Suppressor macrophage treated with lipopolysaccharide for 4 hours (primary cell): ENCODE measurements at places on chromosomes 12 and 14.

- no peak for DNase-seq
Observed at GRCh38 chr12:128083132-128083729, 183.7 kb upstream of the TMEM132C start.

DNA sequence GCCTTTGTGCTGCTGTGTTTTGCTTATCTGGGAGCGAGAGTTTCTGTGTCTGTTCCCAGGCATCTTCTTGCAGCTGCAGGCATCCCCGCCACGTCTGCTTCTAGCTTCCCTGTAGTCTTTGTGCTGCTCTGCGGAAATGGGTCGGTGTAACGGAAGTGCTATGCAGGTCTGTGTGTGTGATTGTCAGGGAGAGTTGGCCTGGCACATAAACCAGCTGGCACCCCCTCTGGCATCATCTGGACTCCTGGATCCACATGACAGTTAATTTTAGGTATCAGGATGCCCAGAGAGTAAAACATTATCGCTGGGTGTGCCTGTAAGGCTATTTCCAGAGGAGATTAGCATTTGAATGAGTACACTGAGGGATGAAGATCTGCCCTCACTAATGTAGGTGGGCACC, 9.4 kb upstream of the OASL start:
- DNase-seq: no peak

- no peak for DNase-seq
Observed at GRCh38 chr14:74981833-74982232, 20.9 kb upstream of the EIF2B2 start.

DNA sequence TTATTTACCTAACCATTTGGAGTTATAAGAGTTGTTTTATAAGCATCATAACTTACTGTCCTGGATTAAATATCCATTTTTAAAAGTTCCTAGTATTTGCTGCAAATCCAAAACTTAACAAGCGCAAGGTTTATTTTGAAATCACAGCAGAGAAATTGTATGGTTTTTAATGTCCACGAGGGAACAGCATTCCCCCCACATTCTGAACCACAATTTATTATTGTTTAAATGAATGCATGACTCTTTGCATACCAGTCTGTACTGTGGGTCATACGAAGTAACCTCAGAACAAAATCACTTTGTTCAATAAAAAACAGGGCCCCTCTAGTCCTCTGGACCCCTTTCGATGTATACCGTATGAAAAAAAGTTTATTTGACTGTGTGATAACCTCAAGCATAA, 75.9 kb downstream of the DACT1 start:
- no peak for DNase-seq

DNA sequence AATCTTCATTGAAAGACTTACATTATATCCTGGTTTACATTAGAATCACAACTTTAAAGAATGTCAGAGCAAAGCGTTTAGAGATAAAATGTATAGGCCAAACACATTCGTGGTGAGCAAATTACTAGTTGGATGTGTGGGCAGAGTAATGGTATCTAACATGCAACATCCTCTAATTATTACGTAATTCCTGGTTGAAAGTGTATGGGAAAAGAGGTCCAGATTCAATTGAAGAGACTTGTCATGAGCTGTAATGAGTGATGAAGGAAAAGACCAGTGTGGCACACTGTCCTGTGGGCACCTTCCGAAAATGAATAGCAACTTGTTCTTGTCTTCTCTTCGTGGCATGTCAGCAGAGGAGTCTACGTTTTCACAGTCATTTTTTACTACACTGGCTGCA, 192.8 kb downstream of the LRIG3 start:
- no peak for DNase-seq

DNA sequence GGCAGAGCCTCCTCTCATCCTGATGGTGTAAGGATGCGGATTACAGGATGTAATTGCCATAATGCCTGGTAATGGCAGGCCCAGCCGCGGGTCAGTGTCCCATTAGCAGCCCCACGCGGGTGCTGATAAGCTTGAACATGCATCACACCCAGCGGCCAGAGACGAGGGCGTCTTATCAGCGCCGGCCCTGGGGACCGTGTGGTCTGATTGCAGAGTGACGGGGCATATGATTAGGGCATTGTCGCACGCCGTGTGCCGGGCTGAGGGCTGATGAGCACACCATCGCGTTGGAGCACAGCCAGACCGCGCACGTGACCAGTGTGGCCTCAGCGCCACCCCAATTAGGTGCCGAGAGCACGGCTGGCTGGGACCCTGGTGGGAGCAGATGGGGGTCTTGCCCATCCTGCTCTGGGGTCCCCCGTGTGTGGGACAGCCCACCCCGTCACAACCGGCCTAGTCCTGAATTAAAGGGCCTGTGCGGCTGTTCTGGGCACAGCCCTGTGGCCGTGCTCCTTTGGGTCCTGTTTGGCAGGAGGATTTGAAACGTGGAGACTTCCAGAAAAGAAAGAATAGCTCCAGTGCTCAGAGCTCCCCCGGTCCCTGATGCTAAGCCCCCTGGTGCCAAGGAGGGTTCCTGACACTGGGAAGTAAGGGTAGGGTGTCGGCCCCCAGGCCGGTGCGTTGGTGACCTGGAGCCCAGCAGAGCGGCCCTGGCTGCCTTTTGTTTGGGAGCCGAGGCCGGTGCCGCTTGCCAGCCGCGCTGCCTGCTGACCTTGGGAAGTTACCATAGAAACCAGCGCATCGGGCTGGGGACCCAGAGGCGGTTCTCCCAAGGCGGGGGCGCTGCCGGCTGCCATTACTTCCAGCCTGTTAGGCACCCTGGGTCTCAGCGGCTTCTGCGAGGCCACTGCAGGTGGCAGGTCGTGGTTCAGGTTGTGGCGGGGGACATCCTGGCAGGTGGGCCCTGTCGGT, 20.7 kb downstream of the KIF26A start:
- no peak for DNase-seq

- DNase-seq: no peak
Observed at GRCh38 chr14:104512061-104512460, 67.5 kb upstream of the C14orf180 start.

GRCh38 chr12:43292699-43293098, 259.3 kb downstream of the ADAMTS20 start:
- no peak for DNase-seq

- no peak for DNase-seq
Observed at GRCh38 chr12:16291032-16291431, 13.5 kb upstream of the SLC15A5 start.

DNA sequence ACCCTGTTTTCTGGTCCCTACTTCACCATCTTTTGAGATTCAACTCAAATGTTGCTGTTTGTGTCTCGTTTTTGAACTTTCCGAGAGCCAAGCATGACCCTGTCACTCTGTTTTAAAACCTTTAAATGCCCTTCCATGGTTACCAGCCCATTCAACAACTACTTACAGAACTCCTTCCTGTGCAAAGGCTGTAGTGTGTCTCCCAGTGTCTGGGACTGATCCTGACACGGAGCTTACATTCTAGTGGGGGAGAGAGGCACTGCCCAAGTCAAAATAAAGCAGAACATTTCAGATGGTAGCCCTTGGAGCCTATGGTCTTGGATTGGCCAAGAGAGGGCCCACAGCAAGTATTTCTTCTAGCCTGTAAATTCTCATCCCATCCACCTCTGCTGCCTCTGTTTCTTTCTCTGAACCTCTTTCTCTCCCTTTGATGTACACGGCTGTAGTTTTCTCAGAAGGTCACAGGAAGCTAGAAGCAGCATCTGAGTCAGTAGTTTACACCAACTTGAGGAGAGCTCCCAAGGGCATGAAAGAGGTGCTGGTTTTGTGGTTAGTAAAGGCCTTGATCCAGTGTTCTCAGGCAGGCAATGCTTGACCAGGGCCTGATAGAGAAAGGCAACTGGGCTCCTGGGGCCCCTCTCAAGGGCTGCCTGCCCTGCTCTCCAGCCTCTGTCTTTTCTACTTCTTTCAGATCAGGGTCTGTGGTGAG, 42.3 kb upstream of the SLC24A4 start:
- no peak for DNase-seq

GRCh38 chr14:22870811-22871223, 723 bp upstream of the LRP10 start:
- DNase-seq: no peak

GRCh38 chr12:88882662-88883061, 302.4 kb upstream of the KITLG start:
- no peak for DNase-seq

GRCh38 chr14:75769047-75769685, 108.1 kb downstream of the TTLL5 start:
- DNase-seq: no peak

- DNase-seq: no peak
Observed at GRCh38 chr12:84128117-84128991, 784.2 kb downstream of the SLC6A15 start.

GRCh38 chr14:71247106-71247505, 339.8 kb downstream of the PCNX1 start:
- no peak for DNase-seq

DNA sequence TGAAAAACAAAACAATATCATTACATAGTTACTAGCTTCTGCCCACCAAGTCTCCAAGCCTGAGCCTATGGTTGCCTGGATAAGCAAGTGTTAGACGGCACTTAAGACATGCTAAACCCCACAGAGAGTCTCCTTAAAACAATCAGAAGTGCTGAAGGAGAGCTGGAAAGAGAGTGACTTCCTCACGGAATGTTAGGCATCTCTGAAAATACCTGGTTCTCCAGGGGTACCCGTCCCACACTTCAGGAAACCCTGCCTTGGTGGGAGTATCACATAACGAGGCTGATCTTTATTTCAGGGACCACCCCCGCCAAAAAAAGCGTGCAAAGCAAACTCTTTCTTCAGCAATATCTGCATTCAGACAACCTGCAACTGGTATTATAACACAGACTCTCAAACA, 18.3 kb downstream of the LHX5 start:
- no peak for DNase-seq

- no peak for DNase-seq
Observed at GRCh38 chr12:51419425-51420193, 5.0 kb upstream of the SLC4A8 start.

DNA sequence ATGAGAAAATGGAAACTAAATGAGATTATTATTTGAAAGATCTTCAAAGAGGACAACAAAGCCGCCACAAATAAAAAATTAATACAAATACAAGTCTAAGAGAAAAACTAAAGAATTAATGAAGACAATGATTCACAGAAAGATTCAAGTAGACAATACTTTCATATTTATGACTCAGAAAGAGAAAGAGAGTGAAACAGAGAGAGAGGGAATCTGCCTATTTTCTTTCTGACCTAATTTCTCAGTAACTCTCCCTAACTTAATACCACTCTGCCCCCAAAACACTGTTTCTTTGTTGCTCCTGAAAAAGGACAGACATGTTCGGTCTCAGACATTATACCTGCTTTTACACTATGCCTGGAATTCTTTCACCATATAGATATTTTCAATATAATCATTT, 259.1 kb downstream of the SLC6A15 start:
- DNase-seq: no peak

DNA sequence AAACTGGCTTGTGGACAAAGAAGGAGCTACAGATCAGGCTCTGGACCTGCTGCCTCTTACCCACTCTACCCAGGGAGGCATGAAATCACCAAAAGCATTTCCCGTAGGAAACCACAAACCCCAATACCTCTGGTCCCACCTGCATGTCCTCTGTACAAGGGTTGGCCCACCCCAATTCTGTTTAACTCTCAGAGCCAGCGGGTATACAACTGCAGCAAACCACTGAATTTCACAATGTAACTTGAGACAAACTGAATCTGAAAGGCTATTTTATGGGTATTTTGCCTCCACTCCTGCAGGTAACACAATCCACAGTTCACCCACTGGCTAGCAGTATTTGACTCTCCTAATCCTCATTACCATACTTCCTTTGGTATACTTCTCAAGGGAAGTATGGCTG, 16.5 kb downstream of the SIX1 start:
- DNase-seq: no peak

- DNase-seq: no peak
Observed at GRCh38 chr14:36717363-36717762, 55.7 kb downstream of the PAX9 start.

GRCh38 chr12:113965951-113966797, at the start of gene RBM19:
Gene RBM19, minus strand, starts transcription at chr12:113966325. Its CDS starts 98 bp downstream, at chr12:113966227.
- peak; percentile 99 for DNase-seq

DNA sequence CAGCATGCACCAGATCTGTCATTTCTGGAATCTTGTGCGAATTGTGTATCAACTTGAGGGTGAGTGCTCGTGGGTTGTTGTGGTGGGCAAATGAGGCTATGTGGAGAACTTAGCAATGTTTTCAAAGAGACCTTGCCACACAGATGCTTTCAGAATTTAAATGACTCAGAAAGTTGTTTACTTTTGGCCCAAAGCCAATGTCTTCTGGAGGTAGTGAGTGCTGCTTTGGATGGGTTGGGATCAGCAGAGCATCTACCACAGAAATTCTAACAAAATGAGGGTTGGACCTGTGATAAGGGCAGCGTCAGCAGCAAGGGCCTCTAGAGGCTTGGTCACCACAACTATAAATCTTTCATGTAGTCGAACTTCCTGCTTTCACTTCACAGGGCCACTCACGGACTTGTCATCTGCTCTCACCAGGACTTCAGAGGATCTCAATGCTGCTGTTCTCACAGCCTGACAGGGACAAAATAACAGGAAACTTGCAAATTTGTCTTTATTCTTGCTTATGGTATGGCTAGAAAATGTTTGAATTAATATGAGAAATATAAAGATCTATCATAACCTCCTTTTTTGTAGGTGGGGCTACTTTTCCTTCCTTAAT, 111.4 kb downstream of the DACT1 start:
- DNase-seq: peak; percentile 87

DNA sequence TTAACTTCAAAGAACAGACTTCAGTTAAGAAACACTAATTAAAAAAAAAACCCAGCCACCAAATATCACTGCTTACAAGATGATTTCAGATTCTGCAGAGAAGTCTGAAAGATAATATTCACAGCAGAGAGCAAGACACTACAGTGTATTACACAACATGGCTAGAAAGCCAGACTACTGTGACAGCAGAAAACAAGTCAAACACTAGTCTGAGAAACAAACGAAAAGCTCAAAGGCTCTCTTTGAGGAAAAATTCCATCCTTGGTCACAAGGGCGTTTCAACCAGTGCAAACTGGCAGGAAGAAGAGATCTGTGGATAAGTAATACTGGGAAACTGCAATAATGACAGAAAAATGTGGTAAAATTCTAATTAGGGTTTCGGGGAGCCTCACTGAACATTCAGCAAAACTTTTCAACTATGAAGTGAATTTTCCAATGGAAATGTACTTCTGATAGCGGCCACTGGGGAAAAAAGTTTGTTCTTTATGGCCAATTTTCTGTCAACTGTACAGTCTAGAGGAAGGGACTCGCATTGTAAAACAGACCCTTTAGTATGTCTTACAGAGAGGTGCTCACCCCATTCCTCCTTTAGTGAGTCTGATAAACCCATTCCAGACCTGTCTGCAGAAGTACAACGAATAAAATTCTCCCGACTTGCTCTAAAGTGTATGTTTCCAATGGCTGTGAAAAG, 50.4 kb downstream of the ACADS start:
- no peak for DNase-seq

DNA sequence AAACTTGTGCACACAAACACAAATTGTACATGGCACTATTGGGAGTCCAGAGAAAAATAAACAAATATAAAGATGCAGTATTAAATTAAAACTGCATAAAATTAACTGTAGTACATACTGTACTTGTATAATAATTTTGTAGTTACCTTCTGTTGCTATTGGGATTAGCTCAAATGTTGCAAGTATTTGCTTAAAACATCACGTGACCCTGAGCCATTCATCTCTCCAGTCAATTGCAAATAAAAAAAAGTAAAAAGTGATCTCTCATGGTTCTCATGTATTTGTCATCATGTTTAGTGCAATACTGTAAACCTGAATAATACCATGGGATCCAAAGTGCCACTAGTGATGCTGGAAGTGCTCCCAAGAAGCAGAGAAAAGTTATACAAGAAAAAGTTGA, 88.1 kb upstream of the NAV3 start:
- no peak for DNase-seq
